Activated T-cell treated with anti-CD3 and anti-CD28 coated beads, Interleukin-2, amount 50 U/mL, for 48 hours (primary cell): ENCODE measurements at places on chromosomes 16 and 17.

DNA sequence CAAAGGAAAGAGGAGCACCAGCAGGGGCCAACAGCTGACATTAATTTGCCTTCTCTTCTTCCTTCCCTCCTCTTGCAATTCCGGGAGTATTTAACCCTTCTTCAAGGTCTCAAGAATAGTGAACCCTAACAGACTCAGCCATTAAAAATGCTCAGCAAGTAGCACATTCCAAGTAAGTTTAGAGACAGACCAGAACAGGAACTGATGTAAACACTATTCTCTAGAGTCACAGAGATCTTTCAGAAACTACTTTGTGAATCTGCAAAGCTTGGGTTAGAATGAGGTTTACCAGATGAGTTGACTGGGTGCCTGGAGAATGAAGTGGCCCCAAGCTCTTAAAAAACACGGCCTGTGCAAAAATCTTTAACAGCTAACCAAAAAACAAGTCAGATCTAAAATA lies 50.9 kb downstream of the TEX2 start:
- DNase-seq, result no peak

DNA sequence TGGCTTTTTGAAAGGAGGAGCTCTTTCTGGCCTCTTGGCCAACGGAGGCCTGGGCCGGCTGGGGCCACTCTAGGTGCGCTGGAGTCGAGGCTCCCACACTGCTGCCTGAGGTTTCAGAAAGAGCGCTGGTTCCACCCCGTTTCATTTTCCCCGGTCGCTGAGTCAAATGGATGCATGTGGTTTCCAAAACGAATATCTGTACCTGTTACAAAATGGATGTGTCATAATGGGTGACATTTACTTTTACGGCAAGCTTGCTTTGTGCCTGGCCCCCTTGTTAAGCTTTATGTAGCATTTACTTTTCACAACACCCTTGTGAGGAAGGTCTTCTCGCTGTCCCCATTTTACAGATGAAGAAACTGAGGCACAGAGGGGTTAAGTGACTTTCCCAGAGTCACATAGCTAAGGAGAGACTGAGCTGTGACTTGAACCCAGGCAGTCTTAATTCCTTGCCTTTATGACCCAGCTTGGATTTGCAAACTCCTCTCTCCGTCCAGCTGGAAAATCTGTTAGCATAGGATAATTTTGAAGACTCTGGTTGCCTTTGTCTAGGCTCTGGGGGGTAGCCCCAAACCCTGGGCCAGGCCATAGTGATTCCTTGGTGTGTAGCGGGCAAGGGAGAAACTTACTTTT lies 10.6 kb downstream of the KSR1 start:
- DNase-seq, result peak; percentile 89

GRCh38 chr16:48676836-48677235 lies 66.9 kb upstream of the N4BP1 start:
- DNase-seq, result no peak

DNA sequence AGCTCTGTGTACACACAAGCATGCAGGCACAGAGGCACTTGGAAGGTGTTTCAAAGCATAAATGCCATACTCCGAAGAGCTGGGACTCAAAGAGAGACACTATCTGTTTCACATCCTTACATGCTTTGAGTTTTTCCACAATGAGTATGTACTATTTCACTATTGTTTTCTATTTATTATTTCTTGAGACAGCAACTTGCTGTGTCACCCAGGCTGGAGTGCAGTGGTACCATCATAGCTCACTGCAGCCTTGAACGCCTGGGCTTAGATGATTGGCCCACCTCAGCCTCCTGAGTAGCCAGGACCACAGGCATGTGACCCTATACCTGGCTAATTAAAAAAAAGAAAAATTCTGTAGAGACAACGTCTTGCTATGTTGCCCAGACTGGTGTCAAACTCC lies 31.6 kb downstream of the CYB5D2 start:
- no peak for DNase-seq

DNA sequence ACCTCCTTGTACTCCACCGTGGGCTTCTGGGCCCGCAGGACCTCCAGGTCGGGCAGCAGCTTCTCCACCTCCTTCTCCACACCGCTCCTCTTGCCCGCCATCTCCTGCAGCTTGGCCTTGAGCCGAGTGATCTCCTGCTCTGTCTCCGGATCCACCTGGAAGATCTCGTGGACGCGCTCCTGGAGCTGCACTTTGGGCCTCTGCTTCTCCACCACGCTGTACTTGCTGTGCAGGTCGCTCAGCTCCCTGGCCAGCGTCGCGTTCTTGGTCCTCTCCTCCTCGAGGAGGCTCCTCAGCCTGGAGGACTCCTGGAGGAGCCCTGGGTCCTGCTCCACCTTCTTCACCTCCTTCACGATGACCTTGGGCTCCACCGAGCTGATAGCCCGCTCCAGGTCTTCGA lies 8.8 kb downstream of the CDK3 start:
- no peak for DNase-seq

- no peak for DNase-seq
Measured at GRCh38 chr16:58615280-58615679, 14.3 kb downstream of the CNOT1 start.

GRCh38 chr16:80103463-80103862 lies 437.3 kb upstream of the DYNLRB2 start:
- no peak for DNase-seq

- no peak for DNase-seq
Measured at GRCh38 chr16:50570808-50571598, 22.8 kb downstream of the NKD1 start.
